ENCODE measurements at places on chromosomes 5 and 9.
A peak's percentile ranks its signal among the peaks of the same experiment; 100 is the strongest.

- no peak for DNase-seq
Observed at GRCh38 chr5:67814569-67815311, 400.8 kb upstream of the PIK3R1 start.

DNA sequence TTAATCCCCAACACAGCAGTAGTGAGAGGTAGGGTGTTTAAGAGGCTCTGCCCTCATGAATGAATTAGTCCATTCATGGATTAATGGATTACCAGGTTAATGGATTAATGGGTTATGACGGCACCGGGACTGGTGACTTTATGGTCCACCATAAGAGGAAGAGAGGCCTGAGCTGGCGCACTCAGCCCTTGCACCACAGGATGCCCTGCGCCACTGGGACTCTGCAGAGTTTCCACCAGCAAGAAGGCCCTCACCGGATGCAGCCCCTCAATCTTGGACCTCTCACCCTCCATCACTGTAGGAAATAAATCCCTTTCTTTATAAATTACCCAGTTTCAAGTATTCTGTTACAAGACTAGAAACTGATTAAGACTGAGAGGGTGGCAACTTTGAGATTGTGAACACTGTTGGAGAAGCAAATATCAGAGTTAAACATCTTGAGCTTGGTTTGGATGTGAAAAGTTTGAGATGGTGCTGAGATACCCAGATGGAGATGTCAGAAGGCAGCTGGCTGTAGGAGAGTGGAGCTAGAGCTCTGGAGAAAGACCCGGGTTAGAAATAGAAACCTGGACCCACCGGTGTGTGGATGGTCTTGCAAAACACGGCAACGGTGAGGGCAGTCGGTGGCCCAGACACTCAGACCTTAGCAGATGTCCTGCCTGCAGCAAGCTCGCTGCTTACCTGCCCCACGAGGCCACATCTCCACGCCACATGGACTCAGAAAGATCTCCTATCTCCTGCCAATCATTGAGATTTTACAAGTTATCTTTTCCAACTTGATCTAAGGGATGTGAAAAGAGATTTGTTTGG is 98.8 kb downstream of the HSD17B3 start:
- no peak for DNase-seq

GRCh38 chr9:91948597-91949391 is 1.2 kb downstream of the ROR2 start:
- DNase-seq: no peak

DNA sequence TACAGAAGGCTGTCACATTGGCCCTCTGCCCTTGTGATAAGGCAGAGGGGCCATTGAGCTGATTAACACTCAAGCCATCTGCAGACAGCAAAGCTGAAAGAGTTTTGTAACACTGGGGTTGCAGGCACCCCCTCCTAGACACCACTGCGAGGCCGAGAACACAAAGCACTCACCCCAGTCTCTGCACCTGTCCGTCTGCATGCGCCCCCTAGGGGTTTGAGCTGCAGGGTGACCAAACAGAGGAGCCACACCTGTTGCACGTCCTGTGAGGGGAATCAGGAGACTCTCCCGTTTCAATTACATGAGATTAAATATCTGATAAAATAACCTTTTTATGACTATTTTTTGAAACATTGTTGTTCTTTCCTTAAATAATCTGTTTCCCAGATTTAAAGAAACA is 1180.4 kb downstream of the CDH9 start:
- DNase-seq: no peak

- no peak for DNase-seq
Observed at GRCh38 chr5:142944140-142944539, 174.0 kb downstream of the ARHGAP26 start.

DNA sequence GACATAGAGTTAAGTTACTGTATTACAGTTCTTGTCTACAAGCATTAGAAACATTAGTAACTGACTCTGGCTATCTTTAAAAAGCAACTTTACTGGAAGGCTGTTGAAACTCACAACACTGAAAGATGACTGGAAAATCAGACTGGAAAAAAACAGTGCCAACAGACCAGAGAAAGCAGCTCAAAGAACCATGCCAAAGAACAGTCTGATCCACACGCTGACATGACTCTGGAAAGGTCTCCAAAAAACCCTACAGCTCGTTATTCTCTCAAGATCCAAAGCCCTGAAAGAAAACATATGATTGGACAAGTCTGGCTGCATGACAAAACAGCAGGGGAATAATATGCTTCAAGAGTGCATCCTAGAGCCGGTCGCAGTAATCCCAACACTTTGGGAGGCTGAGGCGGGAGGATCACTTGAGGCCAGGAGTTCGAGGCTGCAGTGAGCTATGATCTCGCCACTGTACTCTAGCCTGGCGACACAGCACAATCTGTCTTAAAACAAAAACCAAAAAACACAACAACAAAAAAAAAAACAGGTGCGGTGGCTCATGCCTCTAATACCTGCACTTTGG is 5.6 kb downstream of the GOLPH3 start:
- DNase-seq: no peak

DNA sequence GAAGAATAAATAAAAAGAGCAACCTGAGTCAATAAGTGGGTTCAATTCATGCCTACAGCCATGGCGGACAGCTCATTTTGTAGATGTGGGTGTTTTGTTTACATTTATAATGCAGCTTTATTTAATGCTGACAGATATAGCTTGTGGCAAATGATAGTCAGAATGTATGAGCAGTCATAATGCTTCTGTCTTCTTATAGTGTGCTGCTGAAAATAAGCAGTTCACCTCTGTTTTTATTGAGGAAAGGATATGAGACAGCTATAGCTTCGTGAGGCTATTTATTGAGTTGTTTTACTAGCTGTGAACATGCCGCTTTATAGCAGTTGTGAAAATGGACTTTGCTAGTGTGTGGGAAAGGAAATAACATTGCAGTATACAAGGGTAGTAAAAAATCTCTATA is 147.4 kb downstream of the PBX3 start:
- no peak for DNase-seq

- DNase-seq: no peak
Observed at GRCh38 chr5:150377964-150378694, 20.6 kb downstream of the TCOF1 start.

DNA sequence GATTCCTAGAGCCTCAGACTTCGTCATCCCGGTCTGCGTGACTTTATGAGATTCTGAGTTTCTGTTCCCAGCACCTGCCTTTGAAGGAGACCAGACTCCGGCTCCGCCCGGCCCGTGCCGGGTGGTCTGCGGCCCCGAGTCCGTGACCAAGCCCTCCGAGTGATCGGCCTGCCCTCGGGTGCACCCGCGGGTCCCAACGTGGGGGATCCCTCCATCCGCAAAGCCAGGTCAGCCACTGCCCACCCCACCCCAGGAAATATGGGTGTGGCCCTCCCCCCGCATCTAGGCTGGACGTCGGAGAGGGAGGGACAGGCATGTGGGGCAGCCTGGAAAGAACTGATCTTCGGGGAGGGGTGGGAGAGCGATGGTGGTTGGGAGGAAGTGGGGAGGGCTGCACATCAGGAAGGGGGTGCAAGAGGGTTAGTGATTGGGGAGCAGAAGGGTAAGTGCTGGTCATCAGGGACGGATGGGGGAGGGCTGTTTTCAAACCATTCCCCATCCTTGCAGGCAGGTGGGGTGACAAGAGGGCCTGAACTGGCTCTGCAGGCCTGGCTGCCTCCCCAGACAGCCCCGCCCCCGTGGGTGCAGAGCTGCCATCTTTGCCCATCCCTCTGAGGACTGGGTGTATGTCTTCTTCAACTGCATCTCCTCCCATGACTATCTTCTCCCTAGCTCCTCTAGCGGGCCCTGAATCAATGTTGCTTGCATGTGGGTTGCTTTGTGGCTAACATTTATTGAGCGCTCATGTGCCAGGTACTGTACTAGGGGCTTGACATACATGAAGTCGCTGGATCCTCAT is 747 bp downstream of the LRSAM1 start:
- DNase-seq: peak; percentile 25

DNA sequence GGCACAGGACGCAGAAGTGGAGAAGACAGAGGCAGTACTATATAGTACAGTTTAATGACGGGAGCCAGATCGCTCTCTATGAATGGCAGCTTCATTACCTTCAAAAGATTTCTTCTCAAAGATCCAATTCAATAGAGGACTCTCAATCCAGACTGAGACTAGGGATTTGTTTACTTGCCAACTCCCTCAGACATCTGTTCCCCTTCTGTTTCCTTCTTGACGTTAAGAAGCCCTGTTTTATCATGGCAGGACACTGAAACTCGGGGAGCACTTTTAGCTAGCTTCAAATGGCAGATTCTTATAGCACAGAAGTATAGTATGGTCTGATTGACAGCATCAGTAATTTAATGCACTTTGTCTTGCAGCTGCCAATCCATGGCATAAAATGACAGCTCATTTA is 747.3 kb upstream of the C9orf72 start:
- no peak for DNase-seq

DNA sequence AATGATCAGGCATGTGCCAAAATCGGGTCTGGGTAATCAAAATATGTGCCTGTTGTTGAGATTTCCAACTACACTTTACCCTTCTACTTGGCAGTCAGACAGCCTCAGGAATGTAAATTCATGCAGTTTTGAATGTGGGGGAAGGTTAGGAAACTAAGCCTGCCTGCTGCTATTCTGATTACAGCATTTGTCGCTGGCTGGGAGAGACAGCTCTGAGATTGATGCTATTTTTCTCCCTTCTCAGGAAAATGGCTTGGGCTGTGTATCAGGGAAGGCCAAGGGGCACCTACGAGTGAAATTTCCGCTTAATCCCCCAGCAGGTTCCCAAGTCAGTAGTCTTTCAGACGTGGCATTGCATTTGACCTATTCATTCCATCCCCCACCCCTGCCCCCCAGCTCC is 3.6 kb upstream of the RGS7BP start:
- no peak for DNase-seq

DNA sequence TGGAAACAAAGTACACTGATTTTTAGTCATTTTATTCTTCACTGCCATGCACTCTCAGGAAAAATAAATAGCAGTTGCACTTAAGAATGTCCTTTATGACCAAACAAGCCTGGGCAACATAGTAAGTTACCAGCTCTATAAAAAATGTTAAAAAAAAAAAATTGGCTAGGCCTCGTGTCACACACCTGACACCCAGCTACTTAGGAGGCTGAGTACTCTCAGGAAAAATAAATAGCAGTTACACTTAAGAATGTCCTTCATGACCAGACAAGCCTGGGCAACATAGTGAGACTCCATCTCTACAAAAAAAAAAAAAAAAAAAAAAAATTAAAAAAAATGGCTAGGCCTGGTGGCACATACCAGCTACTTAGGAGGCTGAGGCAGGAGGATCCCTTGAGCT is 304.6 kb downstream of the SLCO4C1 start:
- no peak for DNase-seq

GRCh38 chr9:12684974-12685373 is 8.2 kb upstream of the TYRP1 start:
- DNase-seq: no peak

DNA sequence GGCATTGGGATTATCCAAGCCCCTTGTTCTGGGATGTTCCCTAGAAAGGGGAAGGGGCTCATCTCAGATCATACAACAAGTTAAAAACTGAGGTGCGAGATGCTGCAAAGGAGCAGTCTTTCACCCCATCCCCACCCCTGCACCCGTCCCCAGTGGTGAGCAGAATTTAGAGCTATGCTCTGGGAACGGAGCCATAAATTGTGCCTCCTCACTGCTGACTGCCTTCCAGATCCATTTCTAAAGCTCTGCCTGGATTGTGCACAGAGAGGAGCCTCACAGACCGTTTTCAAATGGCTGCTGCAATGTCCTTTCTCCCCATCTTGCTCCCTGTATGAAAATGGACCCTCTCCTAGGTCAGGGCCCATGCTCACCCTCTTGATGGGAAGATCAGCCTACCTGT is 8.3 kb downstream of the SLC25A48 start:
- DNase-seq: no peak

DNA sequence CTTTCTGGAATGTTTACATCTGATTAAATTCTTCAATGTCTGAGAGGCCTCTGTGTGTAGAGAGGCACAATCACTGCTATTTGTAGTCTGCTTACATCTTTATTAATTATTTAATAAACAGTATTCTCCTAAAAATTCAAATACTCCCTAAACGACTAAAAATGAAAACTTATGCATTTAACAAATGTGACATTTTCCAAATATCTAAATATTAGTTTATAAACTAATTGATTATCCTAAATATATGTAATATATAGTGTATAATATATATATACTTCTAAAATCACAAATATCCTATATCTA is 57.7 kb upstream of the ZBED3 start:
- DNase-seq: no peak

GRCh38 chr5:169880012-169880663 is 100.2 kb downstream of the INSYN2B start:
- DNase-seq: no peak

DNA sequence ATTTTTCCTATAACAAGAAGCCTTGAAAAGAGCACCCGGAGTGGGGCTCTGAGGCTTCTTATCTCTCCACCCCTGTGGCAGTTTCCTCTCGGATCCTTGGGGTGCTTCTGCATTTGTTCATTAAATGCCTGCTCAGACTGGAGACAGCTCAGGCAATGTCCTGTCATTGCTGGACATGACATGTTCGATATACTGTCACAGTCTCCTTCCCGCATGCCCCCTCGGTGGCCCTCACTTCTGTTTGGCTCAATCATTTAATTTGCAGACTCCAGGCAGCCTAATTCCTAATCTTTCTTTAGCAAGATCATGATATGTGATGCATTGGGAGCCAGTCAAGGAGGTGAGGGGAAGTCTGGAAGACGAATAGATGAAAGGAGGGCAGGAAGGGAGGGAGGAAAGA is 37.5 kb upstream of the CPEB4 start:
- DNase-seq: no peak

Measured in effector CD4-positive, alpha-beta T cell (primary cell).